Cortex of kidney (tissue), 1 donor: ENCODE measurements at places on chromosomes 4 and X.

GRCh38 chr4:139207873-139208403, 30.9 kb upstream of the ELF2 start:
- no peak for DNase-seq

DNA sequence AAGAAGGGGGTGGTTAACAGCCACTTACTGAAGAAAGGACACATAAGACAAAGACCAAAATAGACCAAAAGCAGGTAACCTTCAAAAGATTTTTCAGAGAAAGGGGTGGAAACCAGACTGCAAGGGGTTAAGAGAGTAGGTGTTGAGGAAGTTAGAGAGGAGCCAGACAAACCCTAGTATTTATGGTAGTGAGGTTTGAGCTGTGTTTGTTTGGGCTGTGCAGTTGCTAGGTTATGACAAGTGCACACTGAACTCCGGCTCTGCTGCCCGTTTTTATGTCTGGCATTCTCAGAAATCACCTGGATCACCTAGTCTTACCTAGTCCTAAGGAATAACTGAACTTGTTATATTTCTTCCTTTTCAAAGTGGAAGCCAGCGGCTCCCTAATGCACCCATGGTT, 22.9 kb upstream of the G3BP2 start:
- no peak for DNase-seq

DNA sequence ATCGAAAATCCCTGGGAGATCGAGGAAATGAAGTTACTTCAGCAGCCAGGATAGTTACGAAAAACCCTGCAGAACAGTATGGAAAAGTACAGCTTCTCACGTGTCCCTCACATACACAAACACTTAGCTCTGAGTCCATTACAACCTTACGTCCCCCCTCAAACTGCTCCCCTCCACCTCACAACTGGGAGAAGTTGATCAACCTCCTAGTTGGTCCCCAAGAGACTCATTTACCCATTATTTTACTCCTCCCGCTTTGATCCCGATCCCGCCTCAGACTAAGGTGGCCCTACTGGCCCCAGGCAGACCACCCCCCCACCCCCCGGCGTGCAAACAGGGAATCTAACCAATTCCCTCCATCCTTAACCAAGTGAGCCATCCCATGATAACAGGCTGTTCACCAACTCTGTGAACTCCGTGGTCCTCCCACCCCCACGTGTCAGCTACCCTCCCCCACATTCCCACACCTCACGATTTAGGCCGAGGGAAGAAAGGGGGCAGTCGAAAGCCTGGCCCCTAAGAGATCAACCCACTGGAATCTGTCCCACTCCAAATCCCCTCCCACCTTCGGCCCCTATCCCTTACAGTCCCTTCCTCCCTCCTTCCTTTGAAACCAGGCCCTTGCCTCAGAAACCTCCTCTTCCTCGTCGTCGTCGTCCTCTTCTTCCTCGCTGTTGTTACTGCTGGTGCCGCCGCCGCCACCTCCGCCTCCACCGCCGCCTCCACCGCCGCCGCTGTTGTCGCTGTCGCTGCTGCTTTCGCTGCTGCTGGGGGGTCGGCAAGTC, 755 bp downstream of the ANKRD17 start:
- DNase-seq, result no peak

- DNase-seq, result no peak
These were observed 26.0 kb upstream of the YTHDC1 start for GRCh38 chr4:68375667-68376559.

GRCh38 chr4:107978716-107979451, 10.8 kb upstream of the HADH start:
- no peak for DNase-seq
